Forelimb muscle (tissue), 1 donor: ENCODE measurements at places on chromosomes 11 and 22. TPM values are rescaled to one million over a fixed set of nuclear protein-coding genes. Genes with fewer than 3 reads are reported as not detected.

MPPED2 gene
- polyA plus RNA-seq: 6.5 TPM

SMC1B gene
- 0.11 TPM for polyA plus RNA-seq

CASP4 gene
- 23.0 TPM for polyA plus RNA-seq

TST gene
- polyA plus RNA-seq: 19.6 TPM

KRTAP5-11 gene
- polyA plus RNA-seq: not detected

KCNK4 gene
- polyA plus RNA-seq: not detected

OAF gene
- polyA plus RNA-seq: 48.6 TPM

RAG2 gene
- polyA plus RNA-seq: 0.19 TPM

SORL1 gene
- 1.9 TPM for polyA plus RNA-seq

JHY gene
- polyA plus RNA-seq: 1.3 TPM

OR51E2 gene
- 0.83 TPM for polyA plus RNA-seq

SCGB1D2 gene
- polyA plus RNA-seq: not detected

CAPN5 gene
- polyA plus RNA-seq: 10.5 TPM

NRGN gene
- polyA plus RNA-seq: 4.7 TPM

MUC5B gene
- polyA plus RNA-seq: not detected

TUB gene
- 12.3 TPM for polyA plus RNA-seq
